ENCODE measurements at places on chromosomes 5 and 9.
A peak's percentile ranks its signal among the peaks of the same experiment; 100 is the strongest.

- no peak for DNase-seq
Observed at GRCh38 chr5:116632890-116633289, 58.3 kb upstream of the SEMA6A start.

DNA sequence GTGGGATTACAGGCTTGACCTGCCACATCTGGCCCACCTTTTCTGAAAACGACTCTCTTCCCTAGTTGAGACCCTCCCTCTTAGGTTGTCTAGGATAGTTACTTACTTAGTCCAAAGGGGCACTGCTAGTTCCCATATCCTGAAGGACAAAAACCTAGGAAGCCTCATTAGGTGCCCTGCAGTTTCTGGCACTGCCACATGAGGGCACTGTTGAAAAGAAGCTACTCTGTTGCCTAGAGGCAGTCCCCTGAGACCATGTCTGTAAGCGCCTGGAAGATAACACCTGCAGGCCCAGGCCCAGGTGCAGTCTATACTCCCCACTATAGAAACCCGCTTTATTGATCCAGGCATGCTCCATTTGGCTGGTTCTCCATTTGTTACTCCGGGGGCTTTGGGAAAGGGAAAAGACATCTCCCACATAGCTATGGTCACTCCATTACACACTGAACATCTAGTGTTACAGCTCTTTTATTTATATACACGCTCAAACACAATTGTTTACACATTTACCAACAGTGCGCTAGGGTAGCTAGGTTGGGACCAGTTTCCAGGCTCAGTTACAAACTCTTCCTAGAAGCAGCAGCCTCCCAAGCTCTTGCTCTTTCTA is 73.4 kb upstream of the PPARGC1B start:
- DNase-seq = no peak

- no peak for DNase-seq
Observed at GRCh38 chr9:33236571-33236970, 3.4 kb upstream of the SPINK4 start.

- DNase-seq = peak; percentile 0
Observed at GRCh38 chr9:130150779-130151382, 21.3 kb upstream of the NCS1 start.

DNA sequence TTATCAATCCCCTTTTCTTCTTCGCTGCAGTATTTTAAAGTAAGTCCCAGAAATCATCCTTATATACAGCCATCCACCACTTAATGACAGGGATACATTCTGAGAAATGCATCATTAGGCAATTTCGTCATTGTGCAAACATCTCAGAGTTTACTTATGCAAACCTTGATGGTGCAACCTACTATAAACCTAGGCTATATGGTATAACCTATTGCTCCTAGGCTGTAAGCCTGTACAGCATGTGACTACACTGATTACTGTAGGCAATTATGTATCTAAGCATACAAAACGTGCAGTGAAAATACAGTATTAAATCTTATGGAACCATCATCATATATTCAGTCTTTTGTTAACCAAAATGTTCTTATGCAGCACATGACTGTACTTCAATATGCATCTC is 36.8 kb downstream of the SAXO1 start:
- DNase-seq = no peak

DNA sequence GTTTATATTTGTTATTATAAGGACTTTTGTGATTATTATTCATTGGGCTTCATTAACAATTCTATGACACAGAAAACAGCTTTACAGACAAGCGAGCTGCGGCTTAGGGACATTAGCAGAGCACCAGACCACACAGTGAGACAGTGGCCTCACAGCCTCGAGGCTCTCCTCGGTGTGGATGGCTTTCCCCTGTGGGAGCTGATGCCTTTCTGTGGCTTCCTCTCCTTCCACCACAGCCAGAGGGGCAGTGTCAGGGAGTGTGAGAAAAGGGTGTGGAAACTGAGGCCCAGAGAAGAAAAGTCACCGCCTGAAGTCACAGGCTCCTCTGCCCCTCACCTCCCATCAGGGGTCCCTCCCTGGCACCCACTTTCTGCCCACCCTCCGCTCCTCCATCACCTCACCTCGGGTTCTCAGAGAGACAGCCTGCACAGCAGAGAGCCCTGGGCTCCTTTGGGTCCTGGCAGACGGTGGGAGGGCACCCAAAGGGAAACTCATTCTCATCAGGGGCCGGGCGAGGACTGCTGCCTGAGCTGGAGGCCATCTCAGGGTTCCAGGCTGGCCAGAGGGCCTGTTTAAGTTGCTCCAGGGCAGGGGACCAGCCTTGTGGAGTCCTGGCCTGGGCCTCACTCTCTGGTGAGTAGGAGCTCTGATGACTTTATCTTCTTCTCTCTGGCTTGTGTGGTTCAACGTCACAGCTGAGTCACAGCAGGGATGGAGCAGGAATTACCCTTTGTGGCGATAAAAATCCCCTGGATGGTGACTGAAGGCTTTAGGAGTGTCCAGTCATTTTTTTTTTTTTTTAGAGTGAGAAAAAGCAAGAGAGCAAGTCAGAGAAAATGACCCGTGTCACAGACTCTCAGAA is 830 bp downstream of the TRAF1 start:
- no peak for DNase-seq

DNA sequence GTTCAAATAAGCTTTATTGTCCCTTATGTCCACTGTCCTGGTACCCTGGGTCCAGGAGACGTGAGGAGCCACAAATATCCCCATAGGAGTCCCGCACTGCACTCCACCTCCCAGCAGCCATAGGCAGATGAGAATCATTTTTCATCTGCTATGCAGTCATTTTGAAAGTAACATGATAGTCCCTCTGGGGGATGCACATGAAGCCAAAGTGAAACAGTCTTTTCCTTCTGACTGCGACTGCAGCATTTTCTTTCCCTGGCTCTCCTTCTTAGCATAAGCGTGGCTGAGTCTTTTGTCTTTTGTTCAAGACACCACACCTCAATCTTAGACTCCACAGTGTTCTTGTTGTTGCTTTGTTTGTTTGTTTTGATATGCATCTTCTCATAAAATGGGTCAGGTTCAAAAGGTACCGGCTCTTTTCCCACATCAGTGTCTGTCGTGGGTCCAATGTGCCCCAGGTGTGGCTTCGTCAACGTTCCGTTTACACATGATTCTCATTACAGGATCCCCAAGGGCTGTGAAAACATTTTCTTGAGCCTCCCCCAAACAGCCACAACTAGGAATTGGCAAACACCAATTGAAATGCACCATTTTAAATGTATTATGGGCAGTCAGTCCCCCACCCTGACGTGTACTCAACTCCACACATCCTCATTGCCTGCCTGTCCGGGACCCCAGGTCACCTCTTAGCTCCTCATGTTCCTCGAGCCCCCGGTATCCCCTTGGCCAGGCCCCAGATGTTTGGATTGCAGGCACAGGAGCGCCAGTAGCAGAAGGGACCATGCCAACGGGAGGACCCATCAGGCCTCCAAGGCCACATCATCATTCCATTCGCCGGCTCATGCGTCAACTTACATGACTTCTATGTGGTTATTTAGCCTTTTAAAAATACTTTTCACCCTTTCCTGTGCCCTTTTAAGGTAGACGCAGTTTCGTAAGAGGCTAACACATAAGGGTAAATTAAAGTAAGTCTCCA is 237.8 kb upstream of the DAPK1 start:
- DNase-seq = no peak

- no peak for DNase-seq
Observed at GRCh38 chr5:143302341-143303045, 101.0 kb downstream of the NR3C1 start.

DNA sequence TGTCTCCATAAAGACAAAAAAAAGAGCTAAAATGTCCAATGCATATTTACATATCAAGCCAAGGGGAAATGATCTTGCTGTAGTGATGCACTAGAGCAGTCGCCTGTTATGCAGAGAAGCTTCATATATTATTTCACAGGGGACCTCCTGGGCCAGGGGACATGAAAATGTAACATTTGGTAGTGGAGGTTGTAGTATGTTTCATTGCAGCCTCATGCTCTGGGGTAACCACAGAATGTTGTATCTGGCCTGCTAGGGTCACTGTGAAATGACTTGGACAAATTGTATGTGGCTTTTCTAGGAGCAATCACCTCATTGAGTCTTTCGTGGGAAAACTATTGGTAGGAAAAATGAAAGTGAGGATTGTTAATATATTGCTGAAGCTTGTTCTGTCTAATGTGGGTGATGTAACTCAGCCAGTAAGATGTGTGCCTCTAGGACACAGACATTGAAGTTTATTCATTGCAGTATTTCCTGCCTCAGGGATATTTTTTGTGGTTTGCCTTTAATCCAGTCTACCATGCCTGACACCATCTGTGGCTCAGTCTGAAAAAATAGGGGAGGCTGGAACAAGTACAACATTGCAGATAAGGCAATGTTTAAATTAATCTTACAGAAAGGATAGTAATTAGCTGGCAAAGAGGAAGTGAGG is 430.8 kb upstream of the TNC start:
- DNase-seq = no peak

DNA sequence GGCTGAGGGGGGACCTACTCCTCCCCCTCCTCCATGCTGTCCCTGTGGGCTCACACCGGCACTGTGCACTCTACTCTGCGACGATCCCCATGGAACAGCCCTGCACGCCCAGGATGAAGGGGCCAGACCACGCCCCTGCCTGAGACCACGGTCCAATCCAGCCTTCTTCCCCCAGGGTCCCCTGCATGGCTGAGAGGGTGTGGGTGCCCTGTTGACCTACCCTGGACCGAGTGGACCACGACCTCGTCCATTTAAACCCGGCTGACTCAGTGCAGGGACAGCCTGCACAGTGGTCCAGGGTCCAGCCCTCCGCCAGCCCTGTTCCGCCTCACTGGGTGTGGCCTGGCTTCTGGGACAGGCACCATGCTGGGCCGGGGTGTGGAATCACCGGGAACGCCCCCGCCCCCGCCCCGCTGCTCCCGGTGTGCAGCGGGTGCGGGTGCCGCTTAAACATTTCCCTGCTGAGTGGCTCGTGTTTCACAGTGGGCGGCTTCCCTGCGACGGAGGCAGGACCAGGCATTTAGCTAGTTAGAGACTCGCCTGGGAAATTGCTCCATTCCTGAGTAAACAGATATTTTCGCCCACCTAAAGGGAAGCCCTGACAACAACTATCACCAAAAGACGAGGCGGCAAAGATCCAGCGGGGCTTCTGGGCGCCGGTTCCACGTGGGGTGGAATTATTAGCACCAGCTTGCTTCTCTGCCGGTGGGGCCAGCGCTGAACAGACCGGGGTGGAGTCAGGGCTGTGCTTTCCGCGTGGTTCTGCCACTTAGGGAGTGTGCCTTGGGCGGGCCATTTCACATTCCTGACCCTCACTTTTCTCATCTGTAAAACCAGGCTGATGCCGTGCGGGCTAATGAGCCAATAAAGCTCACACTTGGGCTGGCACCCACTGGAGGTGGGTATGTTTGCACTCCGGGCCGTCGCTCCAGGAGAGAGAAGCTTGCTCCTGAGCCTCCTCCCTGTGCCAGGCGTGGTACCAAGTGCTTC is 22.6 kb downstream of the DBH start:
- no peak for DNase-seq

Measured in NCI-H446 treated with DMSO at 0.1 percent for 48 hours (cell line).